ENCODE measurements at places on chromosomes 7 and 10.

DNA sequence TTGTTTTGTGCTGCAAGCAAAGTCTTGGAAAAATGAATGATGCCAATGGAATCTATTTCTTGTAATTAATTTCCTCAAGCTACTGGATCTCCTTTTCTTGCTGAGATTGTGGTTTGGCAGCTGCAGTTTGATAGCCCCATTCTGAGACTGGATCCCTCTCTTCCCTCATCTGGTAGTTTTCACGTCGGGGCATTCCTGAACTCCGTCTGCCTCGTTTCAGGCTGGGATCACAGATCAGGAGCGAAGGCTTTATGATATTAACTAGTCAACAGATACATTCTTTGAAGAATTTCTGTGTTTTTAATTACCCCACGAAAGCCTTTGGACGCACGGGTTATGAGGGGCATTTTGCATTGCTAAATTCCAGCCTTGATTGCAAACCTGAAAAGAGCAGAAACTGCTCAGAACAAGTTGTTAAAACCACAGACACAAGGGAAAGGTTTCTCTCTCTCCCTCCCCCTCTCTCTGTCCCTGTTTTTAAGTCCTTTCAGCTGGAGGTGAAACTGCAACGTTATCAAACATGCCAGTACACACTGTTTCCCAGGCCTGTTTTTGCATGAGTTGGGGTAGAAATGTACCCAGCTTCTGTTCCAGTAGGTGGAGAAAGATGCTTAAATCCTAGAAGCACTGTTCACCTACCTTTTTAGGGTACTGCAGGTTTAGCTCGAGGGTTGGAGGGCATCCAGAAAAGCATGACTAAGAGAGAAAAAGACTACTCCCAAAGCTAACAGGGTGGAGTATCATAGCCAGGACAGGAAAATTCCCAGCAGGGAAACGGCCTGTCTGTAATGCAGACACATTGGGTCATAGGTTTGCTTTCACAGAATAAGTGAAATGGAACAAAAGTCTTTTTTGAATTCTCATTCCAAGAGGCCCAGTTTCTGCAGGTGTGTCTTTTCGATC lies 124.3 kb downstream of the CUX1 start:
- no peak for DNase-seq

DNA sequence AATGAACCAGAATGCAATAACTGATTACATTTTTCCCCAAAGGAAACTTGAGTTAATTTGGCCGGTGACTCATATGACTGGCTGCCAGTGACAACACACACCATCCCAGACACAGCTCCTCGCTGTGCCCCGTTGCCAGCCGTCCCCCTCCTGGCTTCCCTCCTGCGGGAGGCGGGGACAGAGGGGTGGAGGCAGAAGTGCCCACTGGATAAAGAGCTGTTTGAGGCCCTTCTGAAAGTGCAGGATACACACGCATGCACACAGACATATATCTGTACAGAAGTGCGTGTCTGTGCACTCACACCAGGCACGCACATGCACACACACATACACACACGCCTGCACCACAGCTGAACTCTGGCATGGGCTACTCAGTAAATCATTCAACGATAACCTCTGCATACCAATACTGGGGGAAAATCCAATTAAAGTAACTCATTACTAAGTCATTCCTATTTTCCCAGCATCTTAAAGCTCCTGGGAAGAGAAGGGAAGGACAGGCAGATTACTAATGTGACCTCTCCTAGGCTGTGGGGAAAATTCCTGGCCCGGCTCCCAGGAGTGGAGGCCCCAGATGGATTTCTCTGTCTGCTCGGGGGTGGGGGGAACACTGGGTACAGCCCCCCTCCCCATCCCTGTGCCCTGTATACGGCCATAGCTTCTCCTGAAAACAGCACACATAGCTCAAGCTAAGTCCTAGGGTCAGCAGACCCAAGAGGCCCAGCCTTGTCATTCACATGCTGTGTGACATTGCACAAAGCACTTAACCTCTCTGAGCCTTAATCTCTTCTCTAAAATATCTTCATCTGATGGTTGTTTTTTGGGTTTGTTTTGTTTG lies 52.3 kb upstream of the MYL10 start:
- peak; percentile 15 for DNase-seq

DNA sequence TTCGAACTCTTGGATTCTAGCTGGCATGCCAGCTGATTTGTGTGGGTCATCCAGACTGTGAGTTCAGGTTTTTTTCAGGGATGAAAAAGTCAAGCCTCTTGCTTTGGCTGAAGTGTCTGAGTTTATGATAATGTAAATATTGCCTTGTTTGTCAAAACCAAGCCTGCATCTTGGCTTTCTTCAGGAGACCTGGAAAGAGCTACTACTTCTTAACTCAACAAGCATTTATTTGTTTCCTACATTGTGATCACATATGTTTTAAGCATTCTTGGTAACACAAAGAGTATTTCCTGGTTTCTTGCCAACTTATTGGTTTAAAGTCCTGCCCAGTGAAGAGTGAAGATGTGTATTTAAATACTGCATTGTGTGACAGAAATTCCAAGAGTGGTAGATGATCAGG lies 407.1 kb downstream of the LRMDA start:
- DNase-seq: no peak

GRCh38 chr7:2108501-2109250 lies 124.1 kb downstream of the MAD1L1 start:
- peak; percentile 89 for DNase-seq

DNA sequence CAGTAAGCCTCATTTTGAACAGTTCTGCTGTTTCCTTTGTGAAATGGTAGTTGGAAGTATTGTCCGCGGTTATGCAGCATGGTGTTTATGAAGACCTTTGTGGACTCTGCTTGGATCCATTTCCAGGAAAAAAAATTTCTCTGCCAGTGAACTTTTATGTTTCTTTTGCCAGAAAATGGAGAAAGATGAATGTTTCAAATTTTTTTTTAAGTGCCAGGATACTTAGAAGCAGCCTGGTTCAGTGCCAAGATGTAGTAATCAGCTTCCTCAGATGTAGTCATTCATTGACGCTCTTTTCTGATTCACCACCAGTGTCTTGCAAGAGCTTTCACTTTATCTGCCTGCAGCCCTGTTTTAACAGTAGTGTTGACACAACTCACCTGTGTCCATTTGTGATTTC lies 258.2 kb downstream of the SDK1 start:
- DNase-seq: no peak

GRCh38 chr10:14606633-14607032 lies 168.1 kb downstream of the FAM107B start:
- DNase-seq: no peak

DNA sequence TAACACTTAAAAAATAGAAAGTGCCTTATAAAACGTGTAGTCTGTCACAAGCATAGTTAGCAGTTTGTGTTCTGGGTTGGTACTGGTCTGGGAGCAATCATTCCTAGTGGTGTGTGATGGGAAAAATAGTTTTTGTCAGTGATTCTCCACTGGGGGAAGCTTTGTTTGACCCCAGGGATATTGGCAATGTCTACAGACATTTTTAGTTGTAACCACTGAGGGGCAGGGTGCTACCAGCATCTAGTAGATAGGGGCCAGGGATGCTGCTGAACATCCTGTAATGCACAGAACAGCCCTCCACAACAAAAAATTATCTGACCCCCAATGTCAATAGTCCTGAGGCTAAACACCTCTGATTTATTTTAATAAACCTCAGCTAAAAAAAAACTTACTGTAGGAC lies 51.6 kb upstream of the CREB5 start:
- no peak for DNase-seq

GRCh38 chr7:75608451-75609122 lies 116.5 kb downstream of the SPDYE5 start:
- DNase-seq: no peak

All from hippocampal formation (tissue), 2 donors.